NCI-H1092 (cell line): ENCODE measurements at places on chromosomes 12 and 14.

DNA sequence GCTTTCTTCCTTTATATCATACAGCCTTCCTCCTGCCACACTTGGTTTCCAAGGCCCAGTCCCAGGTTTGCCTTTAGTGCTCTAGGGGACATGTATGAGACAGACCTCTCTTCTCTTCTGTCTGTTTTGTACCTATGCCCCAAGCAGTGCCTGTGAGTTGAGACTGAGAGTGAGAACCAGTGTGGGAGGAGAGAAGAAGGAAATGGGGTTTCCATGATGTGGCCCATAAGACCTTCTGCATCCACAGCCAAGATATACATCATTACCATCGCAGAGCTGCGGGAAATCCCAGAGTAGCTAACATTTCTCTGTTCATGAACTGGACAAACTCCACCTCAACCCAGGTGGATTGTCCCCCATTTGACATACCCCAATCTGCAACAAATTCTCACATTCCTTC is 2.8 kb downstream of the TESPA1 start:
- no peak for DNase-seq

DNA sequence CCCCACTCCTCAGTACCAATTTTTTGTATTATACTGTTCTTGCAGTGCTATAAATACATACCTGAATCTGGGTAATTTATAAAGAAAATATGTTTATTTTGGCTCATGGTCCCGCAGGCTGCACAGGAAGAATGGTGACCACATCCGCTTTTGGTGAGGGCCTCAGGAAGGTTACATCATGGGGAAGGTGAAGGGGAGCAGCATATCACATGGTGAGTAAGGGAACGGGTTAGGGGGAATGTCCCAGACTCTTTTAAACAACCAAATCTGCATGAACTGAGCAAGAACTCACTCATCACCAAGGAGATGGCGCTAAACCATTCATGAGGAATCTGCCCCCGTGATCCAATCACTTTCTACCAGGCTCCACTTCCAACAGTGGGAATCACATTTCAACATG is 40.0 kb downstream of the OSBPL8 start:
- no peak for DNase-seq

- no peak for DNase-seq
Observed at GRCh38 chr12:61993734-61994345, 266.4 kb upstream of the USP15 start.

GRCh38 chr12:115846516-115846915 is 431.0 kb downstream of the MED13L start:
- DNase-seq, result no peak

DNA sequence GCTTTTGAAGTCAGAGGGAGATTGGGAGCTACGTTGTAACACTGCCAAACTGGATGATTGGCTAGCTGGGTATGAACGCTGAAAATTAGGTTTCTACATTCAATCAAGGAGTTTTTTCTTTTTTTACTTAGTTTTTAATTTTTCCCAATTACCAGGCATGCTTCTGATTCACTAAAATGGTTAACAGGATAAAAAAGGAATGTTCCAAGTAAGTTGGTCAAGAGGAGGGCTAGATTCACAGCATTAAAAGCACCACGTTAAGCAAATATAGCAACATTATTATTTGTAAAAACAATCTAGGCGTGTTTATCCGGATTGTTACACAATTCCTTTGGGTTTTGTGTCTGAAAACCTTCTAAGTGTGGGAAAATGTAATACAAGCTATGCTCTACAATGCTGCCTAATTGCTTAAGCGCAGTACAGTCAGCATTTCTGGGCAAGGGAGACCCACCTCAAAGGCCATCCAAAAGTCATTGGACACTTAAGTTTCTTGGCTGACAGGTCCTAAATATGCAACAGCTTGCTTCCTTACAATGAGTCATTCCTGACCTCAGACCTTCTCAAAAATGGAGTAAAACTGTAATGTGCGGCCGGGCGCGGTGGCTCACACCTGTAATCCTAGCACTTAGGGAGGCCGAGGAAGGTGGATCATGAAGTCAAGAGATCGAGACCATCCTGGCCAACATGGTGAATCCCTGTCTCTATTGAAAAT is 1.2 kb downstream of the RPLP0 start:
- no peak for DNase-seq

DNA sequence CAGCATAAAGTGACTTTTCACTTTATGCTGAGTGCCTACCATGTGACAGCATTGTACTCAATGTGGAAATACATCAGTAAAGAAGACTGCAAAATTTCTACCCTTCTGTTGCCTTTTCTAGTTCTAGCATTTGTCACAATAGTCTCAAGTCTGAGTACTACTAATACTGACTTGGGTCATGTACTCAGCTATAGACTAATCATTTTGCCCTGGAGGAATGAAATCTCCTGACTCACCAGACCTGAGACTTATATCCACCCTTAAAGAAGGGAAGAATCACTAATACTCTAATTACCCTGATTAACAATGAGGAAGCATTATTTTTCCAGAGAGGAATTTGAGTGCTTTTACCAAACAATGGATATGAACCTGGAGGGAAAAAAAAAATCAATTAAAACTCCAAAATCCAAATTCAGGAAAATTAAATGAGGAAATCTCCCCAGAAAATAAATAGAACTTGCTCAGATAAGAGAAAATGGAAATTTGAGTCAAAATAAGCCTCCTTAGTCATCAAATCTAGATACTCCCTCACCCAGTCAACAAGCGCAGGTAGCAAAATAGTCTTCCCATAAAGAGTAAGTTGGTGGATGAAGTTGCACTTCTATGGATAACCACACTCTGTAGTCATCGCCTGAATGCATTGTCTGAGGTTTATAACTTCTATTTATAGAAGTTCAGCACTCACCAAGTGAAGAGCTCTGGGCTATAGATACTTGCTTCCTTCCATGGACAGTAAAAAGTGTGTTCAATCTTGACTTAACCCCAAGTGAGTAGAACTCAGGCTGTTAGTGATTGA is 386.6 kb downstream of the SYT1 start:
- no peak for DNase-seq

GRCh38 chr14:102210421-102211042 is 70.8 kb downstream of the WDR20 start:
- no peak for DNase-seq

DNA sequence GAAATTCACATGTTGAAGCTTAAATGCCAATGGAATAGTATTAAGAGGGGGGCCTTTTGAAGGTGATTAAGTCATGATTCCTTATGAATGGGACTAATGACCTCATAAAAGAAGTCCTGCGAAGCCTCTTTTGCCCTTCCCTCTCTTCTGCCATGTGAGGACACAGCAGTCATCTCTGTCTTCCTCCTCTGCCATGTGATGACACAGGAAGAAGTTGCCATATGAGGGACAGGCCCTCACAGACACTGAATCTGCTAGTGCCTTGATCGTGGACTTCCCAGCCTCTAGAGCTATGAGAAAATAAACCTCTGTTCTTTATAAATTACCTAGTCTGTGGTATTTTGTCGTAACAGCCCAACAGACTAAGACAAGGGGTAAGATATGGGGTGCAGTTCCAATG is 100.7 kb downstream of the VCPKMT start:
- no peak for DNase-seq

- DNase-seq, result peak; percentile 95
Observed at GRCh38 chr14:24241829-24242443, 487 bp downstream of the TINF2 start.

- DNase-seq, result no peak
Observed at GRCh38 chr12:53928054-53928835, 10.4 kb upstream of the HOXC13 start.

GRCh38 chr14:75119056-75119455 is 7.8 kb downstream of the NEK9 start:
- no peak for DNase-seq

GRCh38 chr14:98370352-98370751 is 901.6 kb downstream of the BCL11B start:
- DNase-seq, result no peak

GRCh38 chr12:116325336-116325664 is 47.8 kb upstream of the MED13L start:
- no peak for DNase-seq

GRCh38 chr14:72291908-72292688 is 359.9 kb downstream of the RGS6 start:
- no peak for DNase-seq

DNA sequence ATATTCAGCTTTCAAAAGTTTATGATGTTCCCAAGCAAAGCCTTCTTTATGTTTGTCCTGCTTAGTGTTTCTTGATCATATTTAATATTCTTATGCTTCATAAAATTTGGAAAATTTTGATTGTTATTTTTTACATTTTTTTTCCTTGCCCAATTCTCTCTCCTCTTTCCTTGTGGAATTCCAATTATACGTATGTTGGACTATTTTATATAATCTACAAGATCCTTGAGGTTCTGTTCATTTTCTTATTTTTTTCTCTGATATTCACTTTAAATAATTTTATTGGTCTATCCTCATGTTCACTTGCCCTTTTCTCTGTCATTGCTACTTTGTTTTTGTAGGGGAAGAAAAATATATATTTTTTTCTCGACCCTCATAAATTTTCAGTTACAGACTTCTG is 167.7 kb downstream of the DYRK2 start:
- no peak for DNase-seq
